ENCODE measurements at places on chromosomes 4 and X.

DNA sequence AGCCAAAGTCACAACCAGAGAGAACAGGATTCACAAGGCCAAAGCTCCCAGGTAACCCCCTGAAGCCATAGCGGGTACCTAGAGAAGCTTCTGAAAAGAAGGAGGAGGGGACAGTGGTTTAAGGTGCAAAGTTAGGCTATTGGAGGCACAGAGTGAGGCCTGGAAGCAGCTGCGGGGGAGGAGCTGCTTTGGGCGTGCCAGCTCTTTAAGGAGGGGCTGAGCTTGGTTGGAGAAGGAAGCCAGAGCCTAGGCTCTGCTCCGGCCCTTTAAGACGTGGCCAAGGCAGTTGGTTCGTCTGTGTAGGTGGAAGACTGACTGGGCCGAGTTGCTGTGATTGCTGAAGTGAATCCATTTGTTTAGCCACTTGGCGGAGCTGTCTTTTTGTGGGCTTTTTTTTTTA lies 1.5 kb downstream of the KLF8 start:
- no peak for DNase-seq

DNA sequence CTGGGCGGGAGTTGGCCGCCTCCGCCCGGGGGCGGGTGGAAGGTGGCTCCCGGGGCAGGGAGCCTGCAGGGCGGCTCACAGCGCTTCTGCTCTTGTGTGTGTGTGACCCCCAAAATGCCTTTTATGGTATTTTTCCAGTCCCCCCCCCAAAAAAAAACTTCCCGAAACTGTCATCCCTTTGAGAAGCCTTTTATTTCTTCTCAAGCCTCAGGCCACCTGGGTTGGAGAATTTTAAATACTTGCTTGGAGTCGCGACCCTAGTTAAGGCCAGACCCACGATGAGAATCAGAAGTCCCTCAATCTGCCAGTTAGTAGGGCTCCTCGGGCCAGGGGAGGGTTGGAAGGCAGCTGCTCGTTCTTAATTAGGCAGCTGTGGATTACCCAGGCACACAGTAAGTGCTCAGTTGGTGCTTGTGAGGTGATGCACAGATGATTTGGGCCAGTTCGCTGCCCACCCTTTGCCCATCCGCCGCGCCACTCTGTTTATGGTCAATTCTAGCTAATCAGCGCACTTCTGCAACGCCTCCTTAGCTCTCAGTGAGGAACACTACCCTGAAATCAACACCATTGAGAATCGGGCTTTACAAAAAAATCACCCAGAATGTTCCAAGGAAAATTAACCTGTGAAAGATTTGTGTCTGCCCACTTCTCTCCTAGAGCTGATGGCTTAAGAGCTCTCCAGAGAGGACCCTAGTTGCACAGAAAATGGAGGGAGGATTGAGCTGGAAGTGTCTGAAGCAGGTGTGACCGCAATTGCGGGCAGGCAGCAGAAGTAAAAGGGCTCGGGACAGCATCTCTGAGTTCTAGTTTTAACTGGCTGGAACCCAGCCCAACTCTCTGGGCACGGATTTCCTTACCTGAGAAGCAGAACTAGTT lies 648 bp upstream of the SCD5 start:
- no peak for DNase-seq

GRCh38 chr4:119136546-119136945 lies 914 bp downstream of the MYOZ2 start:
- no peak for DNase-seq

DNA sequence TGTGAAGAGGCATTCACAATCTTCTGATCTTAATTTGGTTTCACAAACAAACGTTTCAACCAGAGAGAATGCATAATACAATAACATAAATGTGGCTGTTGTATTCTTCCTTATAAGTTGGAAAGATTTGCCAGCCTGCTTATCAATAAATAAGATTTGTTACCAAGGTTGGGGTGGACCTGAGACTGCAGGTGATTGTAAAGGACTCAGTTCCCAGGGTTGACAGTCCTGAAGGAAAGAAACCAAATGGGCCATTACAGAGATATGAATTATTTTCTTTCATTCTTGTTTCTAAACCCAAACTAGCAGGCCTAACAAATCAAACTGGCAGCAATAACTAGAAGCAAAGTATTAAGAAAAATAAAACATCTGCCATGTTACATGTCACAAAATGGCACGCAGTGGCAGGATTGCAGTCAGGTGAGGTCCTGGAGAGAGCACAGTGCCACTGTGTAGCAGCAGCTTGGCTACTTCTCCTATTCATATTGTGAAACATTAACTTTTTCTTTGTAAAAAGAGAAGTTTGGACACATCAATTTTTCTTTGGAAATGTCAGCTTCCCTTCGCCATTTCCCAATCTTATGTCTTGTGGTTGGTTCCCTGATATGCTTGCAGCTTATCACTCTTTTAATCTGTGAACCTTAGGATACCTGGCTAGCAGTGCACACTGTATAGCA lies 133.8 kb upstream of the EMCN start:
- no peak for DNase-seq

- no peak for DNase-seq
Observed at GRCh38 chr4:64250061-64250460, 159.2 kb downstream of the TECRL start.

DNA sequence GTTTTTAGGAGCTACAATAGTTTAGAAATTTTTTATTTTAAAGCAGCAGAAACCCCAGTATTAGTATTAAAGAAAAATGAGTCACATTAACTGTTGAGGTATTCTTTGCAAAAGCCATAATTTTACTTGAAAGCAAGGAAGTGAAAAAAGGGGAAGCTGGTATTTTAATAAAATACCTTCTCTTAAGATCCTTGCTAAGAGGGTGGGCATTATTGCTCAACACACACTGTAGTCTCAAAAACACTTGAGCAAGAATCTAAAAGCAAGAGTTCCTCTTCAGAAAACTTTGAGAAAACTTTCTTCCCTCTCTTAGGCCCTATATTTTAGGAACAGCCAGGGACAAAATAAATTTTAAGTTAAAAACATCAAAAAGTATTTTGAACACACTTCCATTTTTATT lies 259.4 kb upstream of the DIAPH2 start:
- DNase-seq: no peak

DNA sequence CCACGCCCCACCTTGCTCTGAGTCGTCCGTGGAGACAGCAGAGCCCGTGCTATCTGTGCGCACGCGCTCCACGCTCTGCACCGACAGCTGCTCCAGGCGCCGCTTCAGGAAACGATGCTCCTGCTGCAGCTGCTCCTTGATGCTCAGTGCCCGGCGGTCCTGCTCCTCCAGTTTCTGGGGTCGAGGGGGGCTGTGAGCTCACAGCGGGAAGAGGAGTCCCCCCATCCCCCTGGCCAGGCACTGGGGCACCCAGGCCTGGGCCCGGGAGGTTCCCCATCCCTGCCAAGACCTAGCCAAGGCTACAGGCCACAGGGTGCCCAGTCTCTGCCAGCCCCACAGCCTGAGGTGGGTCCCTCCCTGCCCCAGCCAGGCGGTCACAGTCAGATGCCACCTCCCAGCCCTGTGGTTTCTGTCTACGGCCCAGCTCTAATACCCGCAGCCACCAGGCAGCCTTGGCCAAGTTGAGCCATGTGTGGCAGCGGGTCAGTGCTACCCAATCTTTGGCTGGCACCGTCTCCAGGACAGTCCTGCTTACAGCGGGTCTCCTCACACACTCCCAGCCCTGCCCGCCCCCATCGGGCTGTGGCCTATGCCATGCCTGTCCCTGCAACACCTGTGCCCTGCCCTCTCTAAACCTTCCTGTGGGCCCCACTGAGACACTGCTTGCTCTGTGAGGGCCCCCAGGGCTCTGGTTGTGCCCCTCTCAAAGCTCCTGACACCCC lies 9.3 kb upstream of the HAUS3 start:
- no peak for DNase-seq

- DNase-seq: no peak
Observed at GRCh38 chrX:49312176-49312575, 8.7 kb downstream of the GAGE10 start.

DNA sequence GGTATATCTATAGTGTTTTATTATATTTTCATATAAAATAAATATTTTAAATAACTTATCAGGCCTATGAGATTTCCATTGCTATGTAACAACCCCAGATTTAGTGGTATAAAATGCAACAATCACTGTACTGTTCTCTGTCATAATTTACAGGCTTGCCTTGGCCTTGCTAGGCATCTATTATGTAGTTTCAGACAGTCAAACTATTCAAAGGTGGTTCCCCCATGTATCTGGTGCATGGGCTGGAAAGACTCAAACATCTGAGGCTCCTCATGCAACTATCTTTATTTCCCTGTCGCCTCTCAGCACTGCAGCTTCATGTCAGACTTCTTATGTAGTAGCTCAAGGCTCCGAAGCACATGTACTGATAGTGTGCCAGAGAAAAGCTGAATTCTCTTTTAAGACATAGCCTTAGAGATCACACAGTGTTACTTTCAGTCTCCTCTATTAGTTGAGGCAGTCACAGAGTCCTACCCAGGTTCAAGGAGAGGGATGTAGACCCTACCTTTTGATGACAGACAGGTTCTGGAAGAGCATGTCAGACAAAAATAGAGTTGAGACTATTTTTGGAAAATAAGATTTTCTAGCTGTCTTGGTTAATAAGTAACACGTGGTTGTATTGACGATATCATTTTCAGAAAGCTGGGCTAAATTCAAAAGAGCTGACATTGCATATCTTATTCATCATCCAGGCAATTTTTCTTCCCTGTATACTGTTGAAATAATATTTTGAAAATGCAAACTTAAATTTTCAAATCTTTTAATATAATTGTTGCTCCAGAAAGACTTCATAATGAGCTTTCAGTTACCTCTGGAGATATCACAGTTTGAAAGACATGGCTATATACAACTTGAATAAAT lies 19.4 kb downstream of the MTTP start:
- DNase-seq: no peak

- DNase-seq: no peak
Observed at GRCh38 chrX:123818243-123818642, 41.6 kb upstream of the XIAP start.

- no peak for DNase-seq
Observed at GRCh38 chr4:118834070-118834469, 1.9 kb downstream of the SEC24D start.

GRCh38 chr4:98765771-98766170 lies 107.4 kb upstream of the TSPAN5 start:
- no peak for DNase-seq

GRCh38 chr4:118814058-118814457 lies 21.9 kb downstream of the SEC24D start:
- no peak for DNase-seq

DNA sequence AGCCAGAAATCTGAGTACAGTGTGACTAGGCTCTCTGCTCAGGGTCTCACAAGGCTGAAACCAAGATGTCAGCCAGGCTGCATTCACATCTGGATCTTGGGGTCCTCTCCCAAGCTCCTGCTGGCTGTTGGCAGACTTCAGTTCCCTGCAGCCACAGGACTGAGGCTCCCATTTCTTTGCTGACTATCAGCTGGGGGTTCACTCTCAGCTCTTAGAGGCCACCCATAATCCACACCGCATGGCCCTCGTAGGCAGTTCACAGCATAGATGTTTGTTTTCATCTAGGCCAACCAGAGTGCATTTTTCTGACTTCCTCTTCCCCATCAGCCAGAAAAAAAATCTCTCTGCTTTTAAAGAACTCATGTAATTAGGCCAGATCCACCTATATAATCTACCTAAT lies 8.2 kb upstream of the WDR44 start:
- no peak for DNase-seq

DNA sequence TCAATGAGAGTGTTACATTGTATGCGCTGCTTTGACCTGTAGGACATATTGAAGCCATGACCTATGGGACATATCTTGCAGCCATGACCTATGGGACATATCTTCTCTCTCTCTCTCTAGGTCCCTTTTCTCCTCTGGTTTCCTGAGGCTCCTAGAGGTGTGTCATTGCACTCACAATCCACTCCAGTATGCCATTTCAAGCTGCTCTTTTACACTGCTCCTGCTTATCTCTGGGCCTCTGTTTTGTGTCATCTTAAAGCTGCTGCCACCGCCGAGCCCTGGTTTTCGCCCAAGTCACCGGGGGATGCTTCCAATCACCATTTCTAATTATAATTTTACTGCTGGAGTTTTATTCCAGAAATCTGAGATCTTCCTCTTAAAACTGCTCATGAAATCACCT lies 336.1 kb downstream of the GALNTL6 start:
- DNase-seq: no peak

- peak; percentile 2 for DNase-seq
Observed at GRCh38 chr4:22129454-22130029, 181.0 kb upstream of the KCNIP4 start.

DNA sequence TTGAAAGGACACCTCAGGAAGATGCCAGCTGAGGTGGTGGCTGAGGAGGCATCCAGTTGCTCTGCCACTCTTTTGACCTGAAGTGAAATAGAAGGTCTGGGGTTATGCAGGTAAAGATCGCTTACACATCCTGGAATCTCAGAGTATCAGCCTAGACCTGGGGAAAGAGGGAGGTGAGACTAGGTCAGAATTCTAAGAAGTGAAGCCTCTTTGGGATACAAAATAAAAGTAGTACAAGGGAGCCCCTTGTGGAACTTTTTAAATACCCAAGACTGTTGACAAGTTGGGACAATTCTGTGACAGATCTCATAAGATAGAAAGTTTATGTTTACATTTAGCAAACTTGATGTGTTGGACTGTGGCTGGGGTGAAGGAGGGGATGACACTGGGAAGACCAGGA lies 263.1 kb downstream of the SPRY1 start:
- DNase-seq: no peak

- DNase-seq: no peak
Observed at GRCh38 chrX:145687146-145687545, 130.5 kb upstream of the SLITRK2 start.

- DNase-seq: no peak
Observed at GRCh38 chr4:35950442-35950841, 293.9 kb downstream of the ARAP2 start.

DNA sequence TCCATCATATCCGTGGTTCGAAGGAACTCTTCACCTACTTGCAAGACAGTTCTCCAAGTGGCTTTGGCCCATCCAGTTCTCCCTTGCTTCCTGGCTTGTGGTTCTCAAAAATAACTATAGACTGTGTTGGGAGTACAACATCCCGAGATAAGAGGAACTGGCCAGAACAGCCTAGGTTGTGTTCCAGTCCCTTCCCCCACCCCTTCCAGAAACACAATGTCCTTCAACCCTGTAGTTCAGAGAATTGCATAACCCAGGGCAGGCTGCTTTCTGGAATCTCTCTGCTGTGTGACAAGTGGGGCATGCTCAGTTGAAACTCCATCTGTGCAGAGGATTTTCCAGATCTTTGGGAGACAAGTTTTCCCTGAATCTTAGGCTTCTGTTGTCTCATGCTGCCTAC lies 206.5 kb downstream of the PCDH10 start:
- no peak for DNase-seq

- no peak for DNase-seq
Observed at GRCh38 chrX:44906041-44906440, 33.1 kb downstream of the KDM6A start.

- no peak for DNase-seq
Observed at GRCh38 chrX:40849906-40850823, 114.8 kb upstream of the MED14 start.

DNA sequence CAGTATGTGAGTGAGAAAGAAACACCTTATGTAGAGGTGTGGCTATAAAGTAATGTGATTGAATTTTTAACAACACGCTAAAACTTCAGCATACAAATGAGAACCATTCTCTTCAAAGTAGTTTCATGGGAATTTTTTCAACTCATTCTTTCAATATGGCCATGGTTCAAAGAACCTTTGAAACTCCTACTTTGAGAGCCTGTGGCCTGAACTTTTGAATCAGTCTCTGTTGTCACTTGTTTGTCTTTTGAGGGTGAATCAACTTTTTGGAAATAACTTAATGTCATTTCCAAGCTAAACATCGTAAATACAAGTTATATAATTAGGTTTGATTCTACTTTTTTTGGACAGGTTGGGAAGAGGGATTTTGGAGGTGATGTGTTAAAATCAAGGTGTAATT lies 49.9 kb upstream of the CASK start:
- no peak for DNase-seq

- DNase-seq: no peak
Observed at GRCh38 chr4:147942729-147943128, 210.8 kb downstream of the ARHGAP10 start.
